Effector memory CD8-positive, alpha-beta T cell (primary cell): ENCODE measurements at places on chromosomes 7 and 10.
A peak's percentile ranks its signal among the peaks of the same experiment; 100 is the strongest.

DNA sequence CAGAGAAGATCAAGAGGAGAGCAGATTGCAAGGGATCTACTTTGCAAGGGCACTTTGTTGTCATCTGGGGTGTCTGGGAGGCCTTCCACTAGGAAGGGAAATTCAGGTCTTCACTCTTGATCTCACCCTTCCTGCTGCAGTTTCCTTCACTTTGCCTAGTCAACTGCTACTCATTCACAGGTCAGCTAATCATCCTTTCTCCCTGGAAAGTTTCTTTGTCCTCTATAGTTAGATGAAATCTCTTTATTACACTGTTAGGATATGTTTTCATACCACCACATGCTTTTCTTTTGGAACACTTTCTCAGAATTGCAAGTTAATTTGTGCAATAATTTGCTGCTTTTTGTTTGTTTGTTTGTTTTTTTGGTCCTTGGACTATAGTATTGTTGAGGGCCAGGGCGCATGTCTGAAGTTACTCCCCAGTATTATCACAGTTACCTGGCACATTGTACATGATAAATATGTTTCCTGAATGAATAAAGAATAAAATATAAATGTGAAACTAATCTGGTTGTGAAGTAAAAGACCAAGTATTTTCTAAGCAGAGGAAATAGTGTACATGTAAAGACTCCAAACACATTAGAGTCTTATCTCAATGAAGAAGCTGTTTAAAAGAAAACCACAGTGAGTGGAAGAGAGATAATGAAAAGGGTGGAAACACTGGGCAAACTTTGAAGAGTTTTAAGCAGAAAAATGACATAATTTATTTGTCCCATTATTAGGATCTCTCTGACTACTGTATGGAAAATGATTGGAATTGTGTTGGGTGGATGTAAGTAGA, 139.9 kb upstream of the DGKB start:
- H3K4me1 ChIP-seq, result no peaks in the 10 kb centered on the region
- peaks cover 2% of the 10 kb centered on the region for H3K36me3 ChIP-seq

GRCh38 chr7:36650766-36651312, 73.5 kb downstream of the AOAH start:
- H3K4me3 ChIP-seq, result no peak overlapping the region
- peaks cover 19% of the 10 kb centered on the region for H3K36me3 ChIP-seq
- H3K27ac ChIP-seq, result peak overlapping the region; percentile 24
- no peaks in the 10 kb centered on the region for H3K27me3 ChIP-seq
- H3K4me1 ChIP-seq, result peaks cover 74% of the 10 kb centered on the region

DNA sequence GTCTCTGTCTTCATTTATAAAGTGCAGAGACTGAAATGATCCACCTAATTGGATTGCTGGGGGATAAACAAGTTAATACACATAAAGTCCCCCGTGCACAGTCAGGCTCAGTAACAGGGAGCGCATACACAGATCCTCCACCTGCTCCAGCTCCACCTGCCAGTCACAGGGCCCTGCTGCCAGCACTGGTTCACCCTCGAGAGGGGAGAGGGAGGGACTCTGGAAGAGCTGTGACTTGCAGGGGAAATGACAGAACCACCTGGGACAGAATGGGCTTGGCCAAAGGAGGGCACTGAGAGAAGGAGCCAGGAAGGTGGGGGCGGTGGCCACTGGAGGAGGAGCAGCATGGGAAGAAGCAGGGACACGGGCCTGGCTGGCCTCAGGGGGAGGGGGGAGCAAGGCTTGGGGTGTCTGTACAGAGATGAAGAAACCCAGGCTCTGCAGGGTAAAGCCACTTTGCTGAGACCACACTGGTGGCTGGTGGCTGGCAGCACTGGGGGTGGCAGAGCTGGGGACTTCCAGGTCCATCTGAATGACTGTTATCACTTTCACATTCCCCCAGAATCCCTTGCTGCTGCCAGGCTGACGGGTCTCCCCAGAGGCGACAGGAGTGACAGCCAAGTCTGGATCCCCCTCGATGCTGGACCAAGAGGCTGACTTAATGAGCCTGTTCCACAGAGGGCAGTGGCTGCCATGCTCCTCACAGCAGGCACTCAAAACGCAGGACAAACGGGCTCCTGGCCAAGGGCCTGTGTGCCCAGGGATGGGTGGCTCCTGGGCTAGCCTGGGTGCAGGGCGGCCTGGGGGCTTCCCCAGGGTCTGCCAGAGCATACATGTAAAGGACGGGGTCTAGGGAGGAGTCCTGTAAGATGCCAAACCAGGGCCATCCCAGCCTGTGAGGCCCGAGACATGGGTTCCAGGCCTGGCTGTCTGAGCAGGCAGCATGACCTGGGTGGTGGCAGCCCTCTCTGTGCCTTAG, 151.1 kb downstream of the SH3PXD2A start:
- DNase-seq, result no peak
- H3K36me3 ChIP-seq, result no peaks in the 10 kb centered on the region
- no peak overlapping the region for H3K27ac ChIP-seq
- no peaks in the 10 kb centered on the region for H3K27me3 ChIP-seq
- no peak overlapping the region for H3K4me3 ChIP-seq

GRCh38 chr7:158101821-158102450, 485.7 kb downstream of the PTPRN2 start:
- no peak for DNase-seq
- H3K27ac ChIP-seq, result no peak overlapping the region
- H3K36me3 ChIP-seq, result no peaks in the 10 kb centered on the region

DNA sequence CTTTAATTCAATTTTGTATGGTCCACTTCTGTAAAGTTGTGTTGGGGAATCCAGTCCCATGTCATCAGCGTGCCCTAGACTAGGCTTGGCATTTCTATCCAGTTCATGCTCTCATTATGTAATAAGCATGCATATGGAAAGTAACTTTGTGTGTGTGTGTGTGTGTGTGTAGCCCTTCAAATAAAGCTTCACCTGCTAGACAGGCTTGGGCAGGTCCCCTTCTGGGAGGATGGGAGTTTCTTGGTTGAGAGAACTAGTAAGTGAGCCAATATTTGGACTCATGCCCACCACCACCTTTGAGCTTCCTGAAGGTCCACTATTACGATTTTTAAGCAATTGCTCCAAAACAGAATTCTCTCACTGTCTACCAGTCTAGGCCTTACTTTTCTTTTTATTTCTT, 6.9 kb downstream of the BZW2 start:
- no peak for DNase-seq
- no peaks in the 10 kb centered on the region for H3K27me3 ChIP-seq
- peaks cover 5% of the 10 kb centered on the region for H3K36me3 ChIP-seq
- H3K4me3 ChIP-seq, result no peak overlapping the region
- H3K4me1 ChIP-seq, result peaks cover 17% of the 10 kb centered on the region

GRCh38 chr7:41336981-41337380, 365.9 kb downstream of the INHBA start:
- DNase-seq, result no peak
- no peak overlapping the region for H3K4me3 ChIP-seq
- H3K36me3 ChIP-seq, result peaks cover 3% of the 10 kb centered on the region
- no peak overlapping the region for H3K27ac ChIP-seq
- H3K4me1 ChIP-seq, result no peaks in the 10 kb centered on the region

- H3K36me3 ChIP-seq, result no peaks in the 10 kb centered on the region
- no peaks in the 10 kb centered on the region for H3K4me1 ChIP-seq
- no peak for DNase-seq
- H3K27ac ChIP-seq, result no peak overlapping the region
Observed at GRCh38 chr7:95723583-95724180, 48.7 kb upstream of the DYNC1I1 start.

- DNase-seq, result no peak
- no peak overlapping the region for H3K27ac ChIP-seq
- H3K4me1 ChIP-seq, result no peaks in the 10 kb centered on the region
- H3K27me3 ChIP-seq, result peaks cover 13% of the 10 kb centered on the region
Observed at GRCh38 chr7:93219868-93220267, 6.4 kb downstream of the HEPACAM2 start.

- no peak overlapping the region for H3K4me3 ChIP-seq
- H3K27me3 ChIP-seq, result no peaks in the 10 kb centered on the region
- H3K36me3 ChIP-seq, result peaks cover 8% of the 10 kb centered on the region
- H3K27ac ChIP-seq, result peak overlapping the region; percentile 74
Observed at GRCh38 chr10:17649836-17650235, 5.9 kb downstream of the STAM start.

- H3K4me3 ChIP-seq, result no peak overlapping the region
- peaks cover 4% of the 10 kb centered on the region for H3K4me1 ChIP-seq
- H3K27ac ChIP-seq, result peak overlapping the region; percentile 64
- H3K27me3 ChIP-seq, result peaks cover 10% of the 10 kb centered on the region
- no peaks in the 10 kb centered on the region for H3K36me3 ChIP-seq
- DNase-seq, result no peak
Observed at GRCh38 chr10:13816195-13816925, 229.6 kb downstream of the PRPF18 start.

- H3K27ac ChIP-seq, result no peak overlapping the region
- peaks cover 32% of the 10 kb centered on the region for H3K27me3 ChIP-seq
- no peaks in the 10 kb centered on the region for H3K36me3 ChIP-seq
- no peak overlapping the region for H3K4me3 ChIP-seq
Observed at GRCh38 chr10:118569241-118569881, 26.1 kb downstream of the PRLHR start.

DNA sequence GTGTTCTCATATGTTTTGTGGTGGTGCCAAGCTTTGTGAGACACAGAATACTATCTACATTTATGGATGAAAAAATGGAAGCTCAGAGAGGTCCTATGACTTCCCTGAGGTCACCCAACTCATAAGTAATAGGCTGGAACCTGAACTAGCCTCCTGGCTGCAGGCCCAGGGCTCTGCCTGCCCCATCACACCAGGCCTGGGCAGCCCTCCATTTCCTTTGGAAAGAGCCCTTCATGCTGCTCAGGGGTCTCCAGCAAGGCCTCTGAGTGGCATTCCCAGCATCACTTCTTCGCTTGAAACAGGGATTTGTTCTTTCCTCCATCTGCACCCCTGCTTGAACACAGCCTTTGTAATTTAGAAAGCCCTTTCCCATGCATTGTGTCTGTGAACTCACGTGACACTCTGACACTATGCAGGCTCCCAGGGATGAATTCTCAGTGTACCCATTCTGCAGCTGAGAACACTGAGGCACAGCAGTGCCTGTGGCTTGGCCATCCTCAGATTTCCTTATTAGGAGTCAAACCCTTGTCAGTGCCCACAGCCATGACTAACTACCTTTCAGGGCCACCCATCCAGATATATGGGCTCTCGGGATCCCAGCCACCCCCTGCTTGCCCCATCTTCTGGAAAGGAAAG, 127.8 kb upstream of the PPIF start:
- DNase-seq, result no peak
- no peak overlapping the region for H3K4me3 ChIP-seq
- peaks cover 10% of the 10 kb centered on the region for H3K36me3 ChIP-seq
